ENCODE measurements at places on chromosomes 5 and 9.

GRCh38 chr5:80061547-80061946 is 26.4 kb downstream of the THBS4 start:
- no peak for DNase-seq

- no peak for DNase-seq
Observed at GRCh38 chr5:140296289-140296688, 6.6 kb downstream of the PFDN1 start.

DNA sequence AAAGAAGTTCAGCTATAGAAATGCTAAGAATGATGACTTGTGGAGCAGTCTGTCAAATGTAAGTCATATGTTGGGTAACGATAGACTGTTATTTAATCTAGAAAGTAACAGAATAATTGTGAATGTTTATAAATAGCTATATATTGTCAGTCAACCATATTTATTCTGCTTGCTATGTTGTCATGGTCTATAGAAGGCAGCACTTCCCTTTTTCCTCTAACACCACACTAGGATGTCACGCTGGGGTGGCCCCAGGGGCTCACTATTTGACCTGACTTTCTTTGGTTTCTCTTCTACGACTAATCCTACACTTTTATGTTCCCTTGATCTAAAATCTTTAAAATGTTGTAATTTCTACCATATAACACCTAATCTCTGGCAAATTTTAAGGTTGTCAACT is 20.5 kb downstream of the ERAP2 start:
- DNase-seq = peak; percentile 38

DNA sequence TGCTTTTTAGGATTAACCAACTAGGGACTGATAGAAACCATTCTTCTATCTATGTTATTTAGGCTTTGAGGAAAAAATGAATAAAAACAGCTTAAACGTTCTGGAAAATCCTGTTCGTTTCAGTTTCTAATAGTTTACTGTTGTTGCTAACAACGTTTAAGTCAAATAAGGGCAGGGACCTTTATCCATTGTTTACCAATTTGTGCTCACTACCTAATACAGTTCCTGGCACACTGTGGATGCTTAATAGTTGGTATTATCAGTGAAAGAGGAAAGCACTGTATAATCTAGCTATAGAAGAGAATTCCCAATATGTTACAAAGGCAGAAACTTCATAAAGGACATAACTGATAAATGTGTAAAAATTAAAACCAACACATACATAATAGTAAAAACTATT is 52.5 kb downstream of the ZFR start:
- DNase-seq = no peak

DNA sequence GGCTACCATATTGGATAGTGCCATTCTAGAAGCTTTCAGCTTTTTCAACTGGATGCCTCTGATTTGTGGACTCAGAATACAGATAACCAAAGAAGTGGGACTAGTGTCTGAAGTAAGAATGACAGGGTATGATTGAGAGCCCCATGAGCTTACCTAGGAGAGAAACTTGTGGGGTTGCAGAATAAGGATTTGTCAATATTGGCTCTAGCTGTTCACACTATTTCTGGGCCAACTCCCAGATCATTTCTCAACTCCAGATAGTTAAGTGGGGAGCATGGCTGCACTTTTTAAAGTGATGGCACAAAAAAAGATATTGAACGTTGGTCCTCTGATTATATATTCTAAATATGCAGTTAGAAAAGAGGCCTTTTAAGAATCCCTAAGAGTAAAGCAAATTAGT is 252.1 kb downstream of the DOCK8 start:
- no peak for DNase-seq

- no peak for DNase-seq
Observed at GRCh38 chr9:131179561-131180219, 54.3 kb downstream of the NUP214 start.

DNA sequence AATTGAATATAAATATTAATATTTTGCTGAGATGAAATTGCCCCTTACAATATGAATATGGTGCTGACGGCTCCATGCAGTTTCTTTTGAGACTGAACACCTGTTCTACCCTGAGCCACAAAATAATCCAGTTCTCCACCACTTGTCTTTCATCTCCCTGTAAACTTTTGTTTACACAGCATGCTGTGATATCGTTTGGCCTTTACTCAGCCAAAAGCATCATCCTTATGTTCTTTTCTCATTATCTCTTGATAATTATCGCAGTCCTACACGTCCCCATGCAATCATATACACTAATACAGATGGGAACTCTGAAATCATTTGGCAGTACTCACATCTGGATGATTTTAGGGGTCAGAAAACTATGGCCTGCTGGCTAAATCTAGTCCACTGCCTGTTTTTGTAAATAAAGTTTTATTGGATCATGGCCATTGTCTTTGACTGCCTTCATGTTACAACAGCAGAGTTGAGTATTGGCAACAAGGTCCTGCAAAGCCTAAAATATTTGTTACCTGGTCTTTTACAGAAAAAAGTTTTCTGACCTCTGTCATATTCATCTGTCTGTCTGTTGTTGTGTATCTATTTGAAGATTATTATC is 53.3 kb downstream of the AOPEP start:
- no peak for DNase-seq

- no peak for DNase-seq
Observed at GRCh38 chr5:172749076-172749475, 21.9 kb downstream of the DUSP1 start.

DNA sequence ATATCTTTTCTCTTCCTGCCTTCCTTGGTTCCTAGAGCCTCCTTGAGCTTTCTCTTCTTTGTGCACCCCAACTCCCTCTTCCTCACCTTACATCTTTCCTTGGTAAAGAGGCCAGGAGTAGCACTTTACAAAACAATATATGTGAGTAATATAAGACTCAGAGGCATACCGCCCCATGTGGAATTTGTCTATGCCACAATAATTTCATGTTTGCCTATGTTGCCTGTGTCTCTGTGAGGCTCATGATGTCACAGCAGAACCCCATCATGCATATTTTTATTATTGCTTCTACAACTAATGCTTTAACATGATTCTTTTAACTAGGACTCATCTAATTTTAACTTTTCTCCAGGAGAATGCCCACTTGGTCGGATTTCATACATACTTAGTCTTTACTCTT is 15.0 kb upstream of the LVRN start:
- DNase-seq = no peak

GRCh38 chr5:43075319-43076293 is 35.5 kb upstream of the ANXA2R start:
- no peak for DNase-seq

- no peak for DNase-seq
Observed at GRCh38 chr5:35671541-35672295, 54.1 kb downstream of the SPEF2 start.

- no peak for DNase-seq
Observed at GRCh38 chr5:45491368-45491767, 204.8 kb downstream of the HCN1 start.

DNA sequence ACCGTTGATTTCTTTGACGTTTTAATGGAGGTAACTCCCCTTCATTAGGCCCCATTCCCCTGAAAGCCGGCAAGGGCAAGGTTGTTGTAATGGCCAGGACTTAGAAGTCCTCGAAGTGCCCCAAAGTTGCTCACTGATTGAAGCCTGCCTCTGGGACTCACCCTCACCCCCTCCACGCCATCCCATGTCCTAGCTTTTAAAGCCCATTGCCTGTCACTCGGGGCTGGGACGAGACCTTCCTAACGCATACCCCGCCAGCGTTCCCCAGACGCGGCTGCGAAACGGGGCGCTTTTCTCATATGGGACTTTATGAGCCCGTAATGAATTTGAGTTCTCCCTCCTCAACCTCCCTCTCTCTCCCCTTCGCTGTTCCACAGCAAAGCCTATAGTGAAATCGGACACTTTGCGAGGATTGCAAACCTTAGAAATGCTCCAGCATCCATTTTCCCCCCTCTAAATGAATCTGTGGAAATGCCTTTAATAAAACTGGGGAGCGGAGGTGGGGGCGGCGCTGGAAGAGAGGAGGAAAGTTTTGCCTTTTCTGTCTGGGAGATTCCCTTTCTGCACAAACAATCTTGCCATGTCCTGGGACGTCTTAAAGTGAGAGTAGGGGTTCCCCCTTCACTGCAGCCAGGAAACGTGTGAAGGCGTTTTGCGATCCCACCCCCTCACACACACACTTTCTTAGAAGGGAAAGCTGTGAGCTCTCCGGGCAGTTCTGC is 1.5 kb downstream of the PAPPA start:
- no peak for DNase-seq

GRCh38 chr5:171388816-171389168 is 1.1 kb downstream of the NPM1 start:
- peak; percentile 32 for DNase-seq

- DNase-seq = peak; percentile 13
Observed at GRCh38 chr5:56669534-56670483, 145.5 kb upstream of the MAP3K1 start.

Data from stimulated activated CD4-positive, alpha-beta T cell treated with anti-CD3 and anti-CD28 coated beads, TNF-alpha, amount 100 ng/mL, for 24 hours (primary cell).